Esophagus squamous epithelium (tissue), 5 donors: ENCODE measurements at places on chromosomes 4 and X.

DNA sequence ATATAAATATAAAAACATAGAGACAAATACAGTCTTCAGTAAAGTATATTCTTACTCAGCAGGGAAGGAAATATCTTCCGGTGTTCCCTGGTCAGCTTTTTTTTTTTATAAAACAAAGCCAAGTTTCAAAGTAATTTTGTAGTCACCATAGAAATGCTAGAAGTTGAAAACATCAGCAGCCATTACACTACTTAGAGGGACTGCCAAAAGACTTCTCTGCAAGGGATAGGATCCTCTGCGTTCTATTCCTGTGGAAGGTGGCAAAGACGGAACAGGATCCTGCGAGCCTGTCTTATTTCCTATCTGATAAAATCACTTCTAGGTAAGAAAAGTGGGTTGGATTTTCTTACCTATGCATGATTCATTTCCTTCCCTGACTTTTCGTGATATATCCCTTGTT is 19.4 kb downstream of the CLDN22 start:
- no peak for DNase-seq

GRCh38 chr4:47278631-47279030 is 184.9 kb downstream of the COMMD8 start:
- DNase-seq, result no peak

DNA sequence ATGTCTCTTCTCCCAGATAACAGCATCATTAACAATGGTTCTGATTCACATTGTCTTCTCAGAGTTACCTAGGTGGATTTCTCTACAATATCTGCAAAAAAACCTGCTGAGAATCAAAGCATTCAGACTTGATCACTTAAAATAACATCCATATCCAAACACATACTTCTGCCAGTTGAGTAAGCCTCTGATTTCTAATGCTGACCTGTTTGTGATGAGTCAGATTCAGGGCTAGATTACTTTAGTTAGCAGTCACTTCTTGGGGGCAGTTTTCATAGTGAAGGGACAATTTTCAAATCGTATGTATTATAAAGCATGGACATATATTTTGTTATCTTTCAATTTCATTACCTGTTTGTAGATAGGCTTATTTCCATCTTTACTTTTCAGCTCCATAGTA is 35.5 kb downstream of the CCNI start:
- no peak for DNase-seq

DNA sequence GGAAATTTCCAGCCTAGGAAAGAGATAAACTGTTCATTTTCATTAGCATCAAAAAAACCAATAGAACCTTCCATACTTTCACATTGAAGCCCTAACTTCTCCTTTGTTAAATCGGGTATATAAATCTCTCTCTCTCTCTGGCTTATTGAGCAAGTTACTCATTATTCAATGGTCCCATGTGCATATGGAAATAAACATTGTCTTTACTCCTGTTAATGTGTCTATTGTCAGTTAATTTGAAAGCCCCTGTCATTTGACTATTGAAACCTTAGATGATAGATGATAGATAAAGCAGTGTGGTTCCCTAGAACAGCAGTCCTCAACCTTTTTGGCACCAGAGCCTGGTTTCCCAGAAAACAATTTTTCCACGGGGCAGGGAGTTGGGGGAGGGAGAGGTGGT is 46.8 kb downstream of the CENPVL3 start:
- DNase-seq, result no peak

DNA sequence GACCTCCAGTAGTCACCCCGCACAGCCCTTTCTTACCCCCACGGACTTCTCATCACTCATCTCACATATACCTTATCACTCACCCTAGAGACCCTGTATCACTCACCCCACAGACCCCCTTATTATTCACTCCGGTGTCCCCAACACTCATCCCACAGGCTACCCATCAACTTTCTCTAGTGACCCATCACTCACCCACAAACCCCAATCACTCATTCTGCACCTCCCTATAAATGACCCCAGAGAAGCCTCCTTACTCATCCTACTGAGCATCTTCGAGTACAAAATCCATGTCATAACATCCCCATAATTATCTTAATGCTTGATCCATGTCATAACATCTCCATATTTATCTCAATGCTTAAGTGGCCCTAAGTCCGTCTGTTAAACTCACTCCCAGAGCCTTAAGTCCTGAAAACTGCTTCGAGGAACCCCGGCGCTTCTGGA is 934 bp downstream of the ZNF41 start:
- no peak for DNase-seq

DNA sequence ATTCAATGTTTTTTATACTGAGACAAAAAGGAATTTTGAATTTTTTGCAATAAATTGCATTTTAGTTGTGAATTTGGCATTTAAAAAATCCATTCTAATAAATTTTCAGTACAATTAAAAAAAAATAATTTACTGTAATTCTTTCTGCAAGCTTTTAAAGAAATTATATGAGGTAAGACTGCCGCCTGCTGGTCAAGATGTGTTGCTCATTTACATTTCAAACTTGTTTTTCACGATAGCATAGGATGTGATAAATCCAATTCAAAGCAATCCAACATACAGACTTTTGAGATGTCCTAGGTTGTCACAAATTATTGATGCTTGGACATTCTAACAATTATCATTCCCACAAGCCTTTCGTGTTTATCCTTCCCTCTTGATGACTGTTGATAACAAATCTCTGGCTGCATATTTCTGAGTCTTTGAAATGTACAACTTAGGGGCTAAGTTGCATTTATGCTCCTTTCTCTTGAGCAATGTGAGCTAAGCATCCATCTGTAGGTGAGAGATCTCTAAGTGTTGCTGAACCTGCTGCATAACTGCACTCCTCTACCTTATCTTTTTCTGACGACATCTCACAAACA is 21.7 kb upstream of the MFAP3L start:
- no peak for DNase-seq

DNA sequence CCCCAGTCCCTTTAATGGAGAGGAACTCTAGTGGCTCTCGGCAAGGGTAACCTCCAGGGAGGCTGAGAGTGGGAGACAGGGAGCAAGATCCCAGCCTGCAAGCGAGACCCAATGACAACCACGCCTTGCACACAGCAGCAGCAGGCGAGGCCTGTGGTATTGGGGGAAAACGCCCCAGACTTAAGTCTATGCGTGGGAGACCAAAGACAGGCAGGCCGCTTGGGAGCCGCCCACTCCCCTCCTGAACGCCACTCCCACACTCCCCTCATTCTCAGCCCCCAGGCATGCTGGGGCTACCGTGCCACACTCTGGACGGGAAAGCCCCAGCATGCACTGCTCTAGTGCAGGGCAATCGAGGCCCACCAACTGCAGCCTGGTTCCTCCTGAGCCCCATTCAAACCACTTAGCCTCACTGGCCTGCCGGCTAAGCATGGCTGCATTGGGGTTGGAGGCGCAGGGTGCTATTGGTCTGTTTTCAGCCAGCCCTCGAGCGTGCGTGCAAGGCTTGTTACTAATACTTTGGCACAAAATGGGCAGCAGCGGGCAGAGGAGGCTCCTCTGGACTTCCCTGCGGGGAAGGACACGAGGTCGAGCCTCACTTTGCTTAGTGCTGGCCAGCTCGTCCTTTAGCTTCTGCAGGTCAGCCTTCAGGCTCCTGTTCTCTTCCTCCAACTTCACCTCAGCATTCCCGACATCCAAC is 14.8 kb downstream of the SLC6A8 start:
- DNase-seq, result no peak

GRCh38 chrX:72045552-72046277 is 86.0 kb downstream of the RTL5 start:
- DNase-seq, result no peak

DNA sequence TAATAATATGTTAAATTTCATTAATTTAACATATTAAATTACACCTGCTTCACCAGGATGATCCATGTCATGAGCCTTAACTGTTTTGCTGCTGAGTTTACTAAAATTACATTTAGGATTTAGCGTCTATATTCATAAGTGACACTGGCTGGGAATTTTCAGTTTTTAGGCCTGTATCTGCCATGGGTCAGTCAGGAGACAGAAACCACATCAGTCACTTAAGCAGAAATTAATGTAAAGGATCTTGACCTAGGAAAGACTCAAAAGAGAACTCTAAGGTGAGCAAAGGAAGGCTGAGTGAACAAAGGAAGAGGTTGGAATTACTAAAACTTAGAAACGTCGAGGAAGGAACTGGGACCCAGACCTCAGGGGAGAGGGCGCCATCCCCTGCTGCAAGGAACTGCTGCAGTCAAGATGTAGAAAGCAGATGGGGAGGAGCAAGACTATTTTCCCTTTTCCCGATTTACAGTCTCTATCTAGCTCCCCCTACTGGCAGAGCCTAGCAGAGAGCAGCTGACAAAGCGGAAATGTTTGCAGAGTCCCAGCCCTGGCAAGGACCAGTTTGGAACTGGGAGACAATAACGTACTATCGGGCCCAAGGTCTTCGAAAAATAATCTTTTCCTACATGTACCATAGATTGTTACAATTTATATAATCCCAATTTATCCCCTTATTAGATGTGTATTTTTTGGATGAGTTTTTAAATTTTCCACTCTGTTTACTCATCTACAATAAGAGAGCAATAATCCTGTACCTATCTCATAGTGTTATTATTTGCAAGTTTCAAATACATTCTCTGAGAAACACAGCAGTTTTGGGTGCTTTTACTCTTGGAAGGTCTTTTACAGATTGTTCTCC is 22.6 kb upstream of the RBBP7 start:
- DNase-seq, result peak; percentile 14

GRCh38 chr4:6695660-6696610 is 2.3 kb downstream of the S100P start:
- no peak for DNase-seq

DNA sequence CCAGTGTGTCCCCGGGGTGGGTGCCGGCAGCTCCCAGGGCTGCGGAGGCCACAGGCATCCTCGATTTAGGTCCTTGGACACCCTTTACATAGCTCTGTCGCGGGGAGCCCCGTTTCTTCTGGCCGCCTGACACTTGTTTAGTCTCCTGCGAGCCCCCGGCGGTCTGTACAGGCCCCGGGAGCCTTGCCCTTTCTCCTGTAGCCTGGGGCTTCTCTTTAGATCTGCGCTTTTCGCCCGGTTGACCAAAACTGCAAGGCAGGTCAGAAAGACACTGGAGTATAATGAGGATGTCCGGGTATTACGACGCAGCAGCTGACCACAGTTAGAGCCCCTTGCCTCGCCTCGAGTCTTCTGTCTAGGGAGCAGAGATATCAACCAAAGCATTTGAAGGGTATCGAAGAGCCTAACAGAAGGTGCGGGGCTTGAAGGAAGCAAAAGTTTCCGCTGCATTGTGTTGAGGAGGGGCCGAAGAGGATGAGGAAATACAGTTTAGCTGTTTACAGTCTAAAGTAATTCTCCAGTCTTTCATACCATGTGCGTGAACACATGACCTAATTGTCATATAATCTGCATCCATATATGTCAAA is 479 bp downstream of the BRCC3 start:
- DNase-seq, result no peak

GRCh38 chrX:24357106-24357505 is 3.3 kb upstream of the SUPT20HL1 start:
- DNase-seq, result no peak

GRCh38 chrX:15107367-15107988 is 162.4 kb downstream of the ASB9 start:
- DNase-seq, result no peak

DNA sequence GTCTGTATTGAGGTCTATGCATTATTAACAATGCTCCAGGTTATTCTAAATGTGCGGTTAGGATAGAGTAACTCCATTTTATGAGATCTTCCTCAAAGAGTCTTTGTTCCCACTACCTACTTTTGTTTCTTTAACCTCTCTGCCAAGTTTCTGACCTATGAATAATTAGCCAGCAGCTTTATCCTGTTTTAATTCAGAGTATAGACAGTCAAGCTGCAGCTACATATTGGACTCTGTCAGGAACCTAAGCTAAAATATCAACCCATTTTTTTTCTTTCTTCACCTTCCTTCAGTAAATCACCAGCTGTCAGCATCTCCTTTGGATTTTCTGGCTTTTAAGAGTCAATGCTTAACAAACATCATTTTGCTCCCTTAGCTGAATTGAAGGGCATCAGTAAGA is 72.3 kb downstream of the TMEM47 start:
- DNase-seq, result no peak

GRCh38 chr4:184889666-184890335 is 64.0 kb upstream of the ACSL1 start:
- no peak for DNase-seq

DNA sequence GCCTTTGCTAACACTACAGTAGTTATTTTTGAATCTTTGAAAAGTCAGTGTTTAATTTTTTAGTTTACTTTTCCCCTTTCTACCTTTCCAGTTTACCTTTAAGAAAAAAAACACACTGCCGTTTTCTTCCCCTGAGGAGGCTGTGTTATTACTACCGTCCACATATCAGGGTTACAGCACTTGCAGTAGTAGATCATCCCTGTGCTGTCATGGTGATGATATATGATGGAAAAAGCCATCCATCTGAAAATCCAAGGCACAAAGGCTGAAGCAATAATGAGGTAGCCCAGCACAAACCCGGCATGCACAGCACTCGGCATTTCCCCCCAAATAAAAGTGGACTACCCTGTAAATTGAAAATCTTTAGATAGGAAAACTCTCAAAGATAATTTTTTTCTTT is 258.7 kb downstream of the CXXC4 start:
- DNase-seq, result no peak

DNA sequence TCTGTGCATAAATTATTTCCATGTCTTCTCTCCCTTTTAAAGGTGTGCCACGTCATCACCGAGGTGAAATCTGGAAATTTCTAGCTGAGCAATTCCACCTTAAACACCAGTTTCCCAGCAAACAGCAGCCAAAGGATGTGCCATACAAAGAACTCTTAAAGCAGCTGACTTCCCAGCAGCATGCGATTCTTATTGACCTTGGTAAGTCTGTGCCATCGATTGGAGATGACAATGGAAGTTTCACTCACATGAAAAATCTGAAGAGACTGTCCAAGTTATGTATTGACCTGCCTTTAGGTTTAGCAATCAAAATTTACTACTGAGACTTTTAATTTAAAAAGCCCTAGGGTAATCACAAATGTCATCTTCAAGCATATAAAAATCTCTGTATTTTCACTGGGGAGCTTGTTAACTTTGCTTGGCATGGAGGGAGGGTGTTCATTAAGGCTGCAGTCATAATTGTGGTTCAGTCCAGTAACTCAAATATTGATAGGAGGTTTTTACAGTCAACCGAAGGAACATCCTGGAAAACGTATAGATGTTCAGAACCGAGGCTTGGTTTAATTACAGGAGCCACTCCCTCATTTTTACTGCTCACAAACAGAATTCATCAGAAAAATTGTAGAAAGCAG is 142.9 kb downstream of the PTTG2 start:
- no peak for DNase-seq

- no peak for DNase-seq
Measured at GRCh38 chrX:40085714-40086113, 12.0 kb downstream of the BCOR start.

- no peak for DNase-seq
Measured at GRCh38 chr4:96691521-96691920, 851.6 kb downstream of the PDHA2 start.

- DNase-seq, result no peak
Measured at GRCh38 chr4:56570041-56570440, 64.5 kb downstream of the ARL9 start.

- no peak for DNase-seq
Measured at GRCh38 chr4:174999407-174999806, 81.2 kb downstream of the ADAM29 start.

DNA sequence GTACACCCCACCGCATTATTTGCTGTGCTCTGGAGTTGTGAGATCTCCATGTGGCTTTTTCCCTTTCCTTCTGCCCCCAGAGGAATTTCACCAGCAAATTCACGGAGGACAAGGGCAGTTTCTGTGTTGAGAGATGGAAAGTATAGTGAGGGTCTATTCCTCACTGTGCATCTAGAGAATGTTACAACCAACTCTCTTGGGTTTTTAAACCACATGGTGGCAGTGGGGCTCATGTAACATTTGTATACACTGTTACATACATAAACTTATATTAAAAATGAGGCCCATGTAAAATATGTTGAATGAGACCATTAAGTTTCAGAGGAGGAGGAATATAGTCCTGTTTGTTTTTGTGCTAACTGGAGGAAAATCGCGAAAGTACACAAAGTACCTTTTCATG is 909 bp upstream of the PRKG2 start:
- no peak for DNase-seq
